D341Med (cell line): ENCODE measurements at places on chromosomes 2 and 18.

GRCh38 chr2:232477751-232478510 lies 9.7 kb downstream of the ECEL1 start:
- DNase-seq: no peak

- DNase-seq: no peak
Observed at GRCh38 chr2:31893094-31893493, 117.7 kb downstream of the MEMO1 start.

DNA sequence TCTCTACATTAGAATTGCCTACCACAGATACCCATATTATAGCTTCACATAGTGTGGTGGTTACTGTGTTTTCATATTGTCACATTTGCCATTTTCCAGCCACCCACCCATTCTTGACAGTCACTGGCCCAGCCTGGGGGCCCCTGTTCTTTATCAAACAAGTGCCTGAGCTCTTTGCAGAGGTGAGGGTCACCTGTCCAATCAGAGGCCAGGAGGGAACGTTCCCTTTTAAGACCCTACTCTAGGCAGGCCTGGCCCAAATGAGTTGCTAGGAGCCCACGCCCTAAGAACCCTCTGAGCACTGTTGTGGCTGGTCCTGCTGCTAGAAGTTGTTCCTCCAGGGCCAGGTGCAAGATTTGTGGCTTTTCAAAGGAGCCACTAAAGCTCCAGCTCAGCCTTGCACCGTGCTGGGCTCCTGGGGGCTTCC lies 5.2 kb downstream of the IL37 start:
- no peak for DNase-seq

GRCh38 chr18:74531043-74531442 lies 3.3 kb upstream of the CNDP1 start:
- DNase-seq: no peak
